IMR-90 (cell line): ENCODE measurements at places on chromosomes 1 and 21. TPM values are rescaled to one million over a fixed set of nuclear protein-coding genes. Genes with fewer than 3 reads are reported as not detected.

DNA sequence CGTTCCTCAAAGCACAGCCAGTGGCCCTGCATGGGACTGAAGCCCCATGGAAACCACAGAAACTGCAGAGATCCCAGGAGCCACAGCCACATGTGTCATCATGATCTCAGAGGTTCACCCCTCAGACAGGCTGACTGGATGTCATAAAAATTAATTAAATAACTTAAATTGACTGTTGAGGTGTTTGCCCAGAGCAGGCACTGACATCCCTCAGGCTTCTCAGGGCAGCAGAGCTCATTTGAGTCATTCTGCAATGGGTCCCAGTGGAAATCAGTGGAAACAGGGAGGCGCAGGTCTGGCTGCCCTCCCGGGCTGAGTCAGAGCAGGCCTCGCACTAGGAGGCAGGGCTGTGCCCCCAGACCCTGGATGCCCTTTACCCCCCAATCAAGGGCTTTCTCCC lies 135.1 kb downstream of the CDC7 start:
- H3K27me3 ChIP-seq, result no peaks in the 10 kb centered on the region
- H3K36me3 ChIP-seq, result no peaks in the 10 kb centered on the region
- no peak for DNase-seq
- H3K4me3 ChIP-seq, result no peak overlapping the region
- no peak overlapping the region for H3K27ac ChIP-seq

DNA sequence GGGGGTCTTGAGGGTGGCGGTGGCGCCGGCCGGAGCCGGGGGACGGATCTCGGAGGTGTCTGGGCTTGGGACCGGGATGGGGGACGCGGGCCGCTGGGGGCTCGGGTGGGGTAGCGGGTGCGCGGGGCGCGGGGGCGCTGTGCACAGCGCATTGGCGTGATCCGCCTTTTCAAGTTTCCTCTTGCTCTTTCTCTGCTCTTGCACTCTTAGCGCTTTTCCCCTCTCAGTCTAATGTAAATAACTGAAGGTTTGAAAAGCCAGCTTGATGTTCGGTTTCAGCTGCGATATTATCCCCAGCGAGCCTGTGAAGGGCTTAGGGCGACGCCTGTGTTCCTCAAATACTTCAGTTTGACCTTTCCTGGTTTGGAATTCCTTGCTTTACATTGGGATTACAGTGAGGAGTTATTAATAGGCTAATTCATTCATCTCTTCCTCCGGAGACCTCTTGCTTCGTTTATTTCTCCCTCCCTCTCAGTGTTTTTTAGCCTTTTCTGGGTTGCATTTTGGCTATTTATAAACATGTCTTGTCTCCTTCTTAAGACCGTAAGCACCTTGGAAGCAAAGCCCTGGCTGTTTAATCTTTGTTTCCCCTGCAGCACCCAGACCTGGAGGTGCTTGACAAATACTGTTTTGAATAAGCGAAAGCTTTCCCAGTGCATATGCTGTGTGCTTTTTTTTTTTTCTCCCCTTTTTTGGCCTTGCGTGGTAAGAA lies 693 bp downstream of the RAB4A start:
- DNase-seq, result peak; percentile 38
- H3K27me3 ChIP-seq, result no peaks in the 10 kb centered on the region
- H3K4me3 ChIP-seq, result peak overlapping the region; percentile 87
- peak overlapping the region; percentile 54 for H3K27ac ChIP-seq
- peaks cover 12% of the 10 kb centered on the region for H3K4me1 ChIP-seq

DNA sequence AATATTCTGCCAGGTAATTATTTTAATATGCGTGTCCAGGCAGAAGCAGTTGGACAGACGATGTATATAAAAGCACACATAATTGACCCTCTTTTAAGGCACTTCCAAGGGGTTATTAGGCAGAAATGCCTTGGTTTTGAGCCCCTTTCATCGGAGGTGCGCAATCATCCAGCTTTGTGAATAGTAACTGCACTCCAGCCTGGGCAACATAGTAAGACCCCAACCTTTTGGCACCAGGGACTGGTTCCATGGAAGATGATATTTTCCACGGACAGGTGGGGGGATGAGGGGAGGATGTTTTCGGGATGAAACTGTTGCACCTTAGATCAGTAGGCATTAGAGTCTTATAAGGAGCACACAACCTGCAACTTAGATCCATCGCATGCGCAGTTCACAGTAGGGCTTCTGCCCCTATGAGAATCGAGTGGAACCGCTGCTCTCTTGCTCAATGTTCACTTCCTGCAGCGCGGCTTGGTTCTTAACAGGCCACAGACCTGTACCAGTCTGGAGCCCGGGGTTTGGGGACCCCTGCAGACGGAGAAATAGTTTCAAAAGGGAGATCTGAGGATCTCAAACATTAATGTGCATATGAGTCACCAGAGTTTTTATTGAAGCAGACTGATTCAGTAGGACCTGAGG lies 1.8 kb upstream of the MCOLN2 start:
- DNase-seq, result peak; percentile 10
- H3K4me1 ChIP-seq, result peaks cover 2% of the 10 kb centered on the region; the same call in 1 of the 2 replicates

The TEX38 gene
- total RNA-seq, result not detected in 2 replicates

DNA sequence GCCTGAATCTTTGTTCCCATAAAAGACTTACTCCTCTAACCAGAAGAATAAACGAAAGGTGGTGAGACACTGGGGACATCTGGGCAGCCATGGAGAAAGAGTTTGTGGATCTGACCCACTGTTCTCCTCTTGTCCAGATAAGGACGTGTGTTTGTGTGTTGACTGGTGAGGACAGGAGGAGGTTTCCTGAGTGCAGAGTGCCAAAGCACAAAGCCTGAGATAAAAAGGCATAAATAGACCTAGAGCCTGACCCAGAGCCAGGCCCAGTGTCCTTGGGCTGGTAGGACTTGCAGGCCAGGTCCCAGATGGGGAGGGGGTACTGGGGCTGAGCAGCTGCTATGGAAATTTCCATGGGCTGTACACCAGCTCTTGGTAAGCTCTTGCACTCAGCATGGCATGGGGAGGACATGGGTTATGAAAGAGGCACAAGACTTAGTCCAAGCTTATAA lies 19.6 kb upstream of the COQ8A start:
- no peak overlapping the region for H3K27ac ChIP-seq
- no peaks in the 10 kb centered on the region for H3K4me1 ChIP-seq
- H3K4me3 ChIP-seq, result no peak overlapping the region
- DNase-seq, result no peak
- no peaks in the 10 kb centered on the region for H3K36me3 ChIP-seq

The ZZZ3 gene
- 66.3 and 84.7 TPM in 2 replicates for total RNA-seq

- no peaks in the 10 kb centered on the region for H3K36me3 ChIP-seq
- H3K4me1 ChIP-seq, result no peaks in the 10 kb centered on the region
- no peak overlapping the region for H3K4me3 ChIP-seq
- H3K27me3 ChIP-seq, result no peaks in the 10 kb centered on the region
- DNase-seq, result no peak
Observed at GRCh38 chr1:108057541-108057940, 92.6 kb upstream of the VAV3 start.
